M059J (cell line): ENCODE measurements at places on chromosomes 5 and 9.

GRCh38 chr9:21513431-21513830 lies 31.3 kb upstream of the IFNE start:
- no peak for DNase-seq

DNA sequence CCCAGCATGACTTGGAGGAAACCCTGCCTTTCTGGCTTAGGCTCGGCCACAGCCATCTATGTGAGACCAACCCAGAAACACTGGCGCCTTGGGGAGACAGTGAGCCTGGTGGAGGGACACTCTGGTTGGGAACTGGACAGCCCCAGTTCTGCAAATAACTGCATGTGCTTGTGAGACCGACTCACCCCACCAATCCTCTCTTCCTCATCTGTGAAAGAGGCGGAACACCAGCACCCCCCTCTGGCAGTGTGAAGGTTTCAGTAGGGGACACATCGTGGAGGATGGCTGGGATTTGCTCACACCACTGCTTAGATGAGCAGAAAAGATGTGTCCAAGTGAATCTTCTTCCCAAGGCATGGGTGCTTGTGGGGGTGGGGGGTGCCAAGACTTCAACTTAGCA lies 43.4 kb upstream of the N4BP3 start:
- peak; percentile 16 for DNase-seq

DNA sequence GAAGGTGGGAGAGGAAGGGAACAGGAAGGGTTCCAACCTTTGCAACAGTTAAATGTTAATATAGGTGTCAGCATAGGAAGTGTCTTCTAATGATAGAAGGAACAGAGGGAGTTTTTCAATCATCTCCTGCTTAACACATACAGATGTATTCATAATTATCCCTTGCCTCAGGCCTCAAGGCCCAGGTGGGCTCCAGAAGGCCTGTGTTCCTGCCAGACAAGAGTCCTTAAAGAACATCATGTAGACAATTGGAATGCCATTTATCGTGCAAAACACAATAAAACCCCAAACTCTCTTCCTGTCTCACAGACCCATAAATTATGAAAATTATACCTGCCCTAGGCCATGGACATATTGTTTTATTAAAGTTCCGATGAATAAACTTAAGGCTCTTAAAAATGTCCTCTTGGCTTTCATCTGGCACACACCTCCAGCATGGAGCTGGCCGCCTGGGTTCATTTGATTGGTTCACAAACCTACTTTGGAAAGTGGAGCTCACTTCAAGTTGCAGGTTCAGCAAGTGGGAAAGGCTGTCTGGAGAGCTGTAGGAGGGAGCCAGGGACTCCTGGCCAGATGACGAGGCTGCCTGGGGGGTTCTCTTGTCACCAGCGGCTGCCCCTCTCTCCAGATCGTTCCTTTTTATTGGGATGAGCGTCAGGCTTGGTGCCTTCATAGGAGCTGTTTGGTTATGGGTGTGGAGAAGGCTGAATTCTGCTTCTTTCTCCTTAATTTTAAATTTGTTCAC lies 17.5 kb downstream of the SPRY4 start:
- DNase-seq = no peak

GRCh38 chr9:16175461-16175860 lies 622.6 kb downstream of the CCDC171 start:
- peak; percentile 39 for DNase-seq
